ENCODE measurements at places on chromosomes 12 and 14.

- no peak for DNase-seq
These were observed 205.4 kb downstream of the DAD1 start for GRCh38 chr14:22383515-22384166.

DNA sequence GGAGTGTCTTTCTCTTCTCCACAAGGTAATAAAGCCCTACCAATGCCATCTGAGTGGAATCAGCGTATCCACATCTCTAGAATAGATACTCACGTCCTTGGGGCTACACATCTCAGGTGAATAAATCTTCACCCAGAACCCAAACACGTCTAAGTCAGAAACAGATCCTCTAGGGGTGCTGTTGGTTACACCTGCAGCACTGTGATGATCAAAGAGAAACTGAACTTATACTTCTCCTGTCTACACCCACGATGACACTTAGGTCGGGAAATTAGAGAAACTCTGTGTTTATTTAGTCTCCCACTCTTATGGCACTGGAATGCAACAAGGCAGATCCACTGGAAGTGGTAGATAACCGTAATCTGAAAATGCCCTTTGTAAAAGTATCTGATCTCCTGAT lies 46.2 kb downstream of the WIF1 start:
- no peak for DNase-seq

GRCh38 chr14:55532645-55533344 lies 47.2 kb upstream of the KTN1 start:
- no peak for DNase-seq

GRCh38 chr14:101018561-101019290 lies 115.2 kb upstream of the RTL1 start:
- DNase-seq: peak; percentile 47

DNA sequence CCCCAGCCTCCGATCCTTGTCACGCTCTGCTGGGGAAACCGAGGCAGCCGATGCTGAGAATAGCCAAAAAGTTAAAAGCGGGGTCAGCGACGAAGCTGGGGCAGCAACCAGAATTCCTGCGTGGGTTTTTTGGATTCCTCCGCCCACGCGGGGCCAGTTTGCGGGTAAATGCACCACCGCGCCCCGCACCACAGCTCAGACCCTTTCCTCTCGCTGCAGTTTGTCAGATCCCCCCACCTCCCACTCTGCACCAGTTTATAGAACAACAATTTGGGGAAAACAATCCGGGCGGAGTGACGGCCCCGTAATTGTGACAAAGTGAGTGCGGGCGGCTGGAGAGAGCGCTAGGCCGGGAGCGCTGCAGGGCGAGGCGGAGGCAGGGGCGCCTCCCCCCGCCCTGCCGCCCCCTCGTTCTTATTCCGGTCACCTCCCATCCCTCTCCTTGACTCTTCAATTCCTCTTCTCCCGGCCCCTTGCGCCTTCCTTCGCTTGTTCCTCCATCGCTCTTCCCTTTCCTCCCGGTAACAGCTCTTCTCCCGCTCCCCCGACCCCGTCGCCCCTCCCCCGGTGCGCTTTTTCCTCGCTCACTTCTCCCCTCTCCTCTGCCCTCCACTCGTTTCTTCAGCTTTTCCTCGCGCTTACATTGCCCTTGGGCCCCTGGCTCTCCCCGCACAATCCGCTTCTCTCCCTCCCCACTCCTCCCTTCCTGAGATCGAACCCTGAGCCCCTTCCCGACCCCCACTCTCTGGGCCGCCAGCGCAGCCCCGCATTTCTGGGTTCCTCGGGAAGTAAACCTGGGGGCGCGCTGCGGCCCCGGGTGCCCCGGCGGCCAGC lies 646 bp upstream of the DNAJC22 start:
- DNase-seq: no peak

- DNase-seq: no peak
These were observed 1077.0 kb downstream of the LRFN5 start for GRCh38 chr14:42683707-42684106.

- no peak for DNase-seq
These were observed 226.8 kb upstream of the HMGA2 start for GRCh38 chr12:65597527-65597926.

DNA sequence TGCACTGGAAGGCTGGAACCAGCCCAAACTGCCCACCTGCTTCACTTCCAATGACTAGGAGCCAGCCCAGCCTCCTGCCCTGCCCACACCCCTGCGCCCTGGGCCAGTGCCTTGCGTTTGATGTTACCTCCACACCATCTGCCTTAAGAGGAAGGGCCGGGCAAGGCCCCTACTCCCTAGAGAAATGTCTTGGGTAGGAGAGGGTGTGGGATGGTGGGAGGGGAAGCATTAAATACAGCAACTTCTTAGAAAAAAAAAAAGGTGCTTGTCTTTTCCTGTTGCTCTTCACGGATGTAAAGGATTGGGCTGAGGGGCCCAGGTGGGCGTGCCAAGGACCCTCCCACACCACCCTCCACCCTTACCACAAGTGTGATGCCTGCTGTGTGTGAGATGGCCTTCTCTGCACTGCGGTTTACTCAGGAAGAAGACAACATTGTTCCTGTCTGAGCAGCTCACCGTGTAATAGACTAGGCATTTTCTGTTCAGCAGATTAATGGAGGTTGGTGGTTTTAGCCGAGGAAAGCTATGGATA lies 99.9 kb downstream of the NINJ2 start:
- no peak for DNase-seq

DNA sequence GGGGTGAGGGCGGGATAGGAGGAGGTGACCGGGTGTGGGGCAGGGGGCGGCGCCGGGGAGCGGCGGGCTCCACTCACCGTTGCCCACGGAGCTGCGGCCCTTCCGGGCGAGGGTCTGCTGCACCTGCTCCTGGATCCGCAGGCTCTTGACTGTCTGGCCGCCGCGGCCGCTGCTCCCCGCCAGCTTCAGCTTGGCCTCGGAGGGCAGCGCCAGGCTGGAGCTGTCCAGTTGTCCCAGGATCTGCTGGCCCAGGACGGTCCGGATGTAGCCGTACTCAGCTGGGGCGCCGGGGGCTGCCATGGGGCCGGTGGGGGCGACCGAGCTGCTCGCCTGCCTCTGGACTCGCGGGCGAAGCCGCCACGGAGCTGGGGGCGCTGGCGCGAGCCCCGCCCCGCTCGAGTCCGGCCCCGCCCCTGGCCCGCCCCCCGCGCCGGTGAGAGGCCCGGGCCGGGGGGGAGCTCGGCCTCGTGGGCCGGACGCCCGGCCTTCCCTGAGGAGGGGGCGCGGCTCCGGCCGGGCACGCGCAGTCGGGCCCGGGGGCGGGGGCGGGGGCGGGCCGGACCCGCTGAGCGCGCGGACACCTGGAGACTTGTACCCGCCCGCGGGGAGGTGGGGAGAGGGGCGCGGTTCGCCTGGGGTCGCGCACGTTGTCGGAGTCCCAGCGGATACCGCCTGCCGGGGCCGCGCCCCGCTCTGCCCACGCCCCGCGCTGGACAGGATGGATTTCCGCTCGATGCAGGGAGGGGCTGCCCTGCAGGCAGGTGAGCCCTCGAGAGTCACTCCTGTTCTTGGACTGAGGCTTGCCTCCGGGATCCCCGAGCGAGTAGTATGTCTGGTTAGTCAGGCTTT lies at the start of gene PKP2:
Gene PKP2 (minus strand): TSS at position 346 of the 849 bp plus-strand sequence. CDS start 46 bp downstream, at position 300.
- no peak for DNase-seq

DNA sequence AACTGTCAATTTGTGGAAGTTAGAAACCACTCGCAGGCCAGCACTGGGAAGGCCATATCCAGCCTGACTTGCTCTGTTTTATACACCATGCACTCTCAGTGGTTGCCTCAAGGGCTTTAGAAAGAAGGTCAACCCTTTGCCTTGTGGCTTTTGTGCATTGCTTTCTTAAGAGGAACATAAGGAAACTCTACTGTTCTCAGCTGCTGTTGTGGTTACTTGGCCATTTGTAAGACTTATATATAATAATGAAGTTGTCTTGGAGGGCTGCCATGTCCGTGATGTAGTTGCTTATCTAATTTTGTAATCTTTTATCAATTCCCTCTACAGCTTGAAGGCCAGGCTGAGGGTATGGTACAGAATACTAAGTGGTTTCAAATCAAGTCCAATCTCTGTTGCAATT lies 637.8 kb downstream of the DIO2 start:
- no peak for DNase-seq

DNA sequence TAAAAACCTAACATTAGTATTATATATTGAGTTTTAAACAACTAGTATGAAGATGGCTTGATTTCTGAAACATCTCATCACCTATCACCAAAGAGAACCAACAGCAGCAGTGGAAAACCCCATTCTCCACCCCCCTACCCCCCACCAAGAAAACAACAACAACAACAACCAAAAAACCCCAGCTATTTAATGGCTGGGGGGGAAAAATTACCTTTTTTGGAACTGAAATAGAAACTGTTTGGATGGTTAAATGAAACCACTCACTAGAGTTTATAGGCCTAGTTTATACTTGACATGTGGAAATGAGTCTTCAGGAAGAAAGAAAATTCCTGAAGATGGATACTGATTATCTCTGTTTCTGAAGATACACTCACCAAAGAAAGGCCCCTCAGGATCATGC lies 30.3 kb downstream of the PPP2R5E start:
- DNase-seq: no peak

DNA sequence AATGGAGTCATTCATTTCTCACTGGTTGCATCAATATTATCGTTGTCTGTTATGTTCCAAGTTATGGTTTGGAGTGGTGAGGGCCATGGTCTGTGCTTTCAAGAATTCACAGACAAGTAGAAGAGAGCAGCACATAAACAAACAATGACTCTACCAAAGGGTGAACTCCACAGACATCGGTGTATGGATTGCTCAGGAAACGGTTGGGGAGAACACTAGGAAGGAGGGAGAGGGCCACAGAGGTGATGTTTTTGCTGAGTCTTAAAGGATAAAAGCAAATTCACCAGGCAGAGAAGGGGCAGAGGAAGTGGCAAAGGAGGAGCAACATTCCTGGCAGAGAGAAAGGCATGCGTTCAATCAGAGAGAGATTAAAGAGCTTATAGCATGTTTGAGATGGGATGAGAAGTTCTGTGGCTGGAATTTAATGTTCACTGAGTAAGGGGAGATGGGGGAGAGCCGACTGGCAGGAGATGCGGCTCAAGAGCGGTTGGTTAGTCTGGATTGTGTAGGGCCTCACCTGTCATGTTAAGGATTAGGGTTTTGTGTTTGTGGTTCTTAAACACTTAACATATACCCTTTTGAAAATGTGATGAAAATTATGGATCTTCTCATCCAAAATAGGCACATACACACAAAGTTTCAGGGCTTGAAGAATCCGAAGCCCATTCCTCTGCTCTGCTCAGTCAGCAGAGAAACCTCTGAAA lies 42.3 kb upstream of the FRMD6 start:
- no peak for DNase-seq

DNA sequence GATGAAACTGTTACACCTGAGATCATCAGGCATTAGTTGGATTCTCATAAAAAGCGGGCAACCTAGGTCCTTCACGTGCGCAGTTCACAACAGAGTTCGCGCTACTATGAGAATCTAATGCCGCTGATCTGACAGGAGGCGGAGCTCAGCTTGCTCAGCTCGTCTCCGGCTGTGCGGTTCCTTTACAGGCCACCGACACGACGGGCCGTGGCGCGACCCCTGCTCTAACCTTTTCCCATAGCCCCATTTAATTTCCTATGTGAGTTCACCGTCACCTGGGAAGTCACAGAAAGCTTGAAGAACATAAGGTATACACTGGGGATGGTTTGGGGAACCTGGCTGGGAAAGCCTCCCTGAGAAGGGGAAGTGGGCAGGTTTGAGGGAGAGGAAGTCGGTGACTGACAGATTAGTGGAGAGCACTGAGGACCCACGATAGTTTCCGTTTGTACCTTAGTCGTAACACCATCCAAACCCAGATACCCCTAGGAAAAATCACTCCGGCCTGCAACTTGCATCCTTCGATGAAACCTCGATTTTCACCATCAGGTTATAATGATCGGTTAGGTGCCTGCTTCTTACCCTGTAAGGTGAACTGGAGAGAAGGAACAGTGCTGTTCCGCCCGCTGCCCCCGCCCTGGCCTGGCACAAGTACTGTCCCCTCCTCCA lies 2.8 kb upstream of the AAAS start:
- peak; percentile 72 for DNase-seq

All from coronary artery (tissue), 2 donors.